ENCODE measurements at places on chromosomes 2 and 18. TPM values are rescaled to one million over a fixed set of nuclear protein-coding genes. Genes with fewer than 3 reads are reported as not detected.
A peak's percentile ranks its signal among the peaks of the same experiment; 100 is the strongest.

- no peak for DNase-seq
These were observed 2.4 kb downstream of the TSGA10 start for GRCh38 chr2:99152199-99152895.

- DNase-seq, result peak; percentile 69
These were observed 456.5 kb upstream of the CWC22 start for GRCh38 chr2:180463608-180464007.

DNA sequence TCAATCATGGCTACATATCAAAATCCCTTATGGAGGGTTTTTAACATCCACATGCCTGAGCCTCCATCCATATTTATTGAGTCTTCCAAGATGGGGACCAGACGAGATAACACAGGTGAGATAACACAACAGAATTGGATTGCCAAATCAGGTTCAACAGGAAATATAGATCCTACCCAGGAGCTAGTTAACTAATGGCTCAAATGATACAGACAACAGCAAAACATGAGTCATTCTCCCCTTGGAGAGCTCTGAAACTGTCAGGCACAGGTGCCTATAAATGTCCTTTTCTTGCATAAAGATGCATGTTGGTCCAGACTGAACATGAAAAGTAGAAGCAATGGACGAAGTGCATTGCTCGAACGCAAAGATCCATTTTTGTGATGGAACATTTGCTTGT is 202.2 kb downstream of the CDH20 start:
- DNase-seq, result no peak

ST8SIA5 gene
- 3.6 TPM for total RNA-seq

MC5R gene
- total RNA-seq, result 1.7 TPM

DNA sequence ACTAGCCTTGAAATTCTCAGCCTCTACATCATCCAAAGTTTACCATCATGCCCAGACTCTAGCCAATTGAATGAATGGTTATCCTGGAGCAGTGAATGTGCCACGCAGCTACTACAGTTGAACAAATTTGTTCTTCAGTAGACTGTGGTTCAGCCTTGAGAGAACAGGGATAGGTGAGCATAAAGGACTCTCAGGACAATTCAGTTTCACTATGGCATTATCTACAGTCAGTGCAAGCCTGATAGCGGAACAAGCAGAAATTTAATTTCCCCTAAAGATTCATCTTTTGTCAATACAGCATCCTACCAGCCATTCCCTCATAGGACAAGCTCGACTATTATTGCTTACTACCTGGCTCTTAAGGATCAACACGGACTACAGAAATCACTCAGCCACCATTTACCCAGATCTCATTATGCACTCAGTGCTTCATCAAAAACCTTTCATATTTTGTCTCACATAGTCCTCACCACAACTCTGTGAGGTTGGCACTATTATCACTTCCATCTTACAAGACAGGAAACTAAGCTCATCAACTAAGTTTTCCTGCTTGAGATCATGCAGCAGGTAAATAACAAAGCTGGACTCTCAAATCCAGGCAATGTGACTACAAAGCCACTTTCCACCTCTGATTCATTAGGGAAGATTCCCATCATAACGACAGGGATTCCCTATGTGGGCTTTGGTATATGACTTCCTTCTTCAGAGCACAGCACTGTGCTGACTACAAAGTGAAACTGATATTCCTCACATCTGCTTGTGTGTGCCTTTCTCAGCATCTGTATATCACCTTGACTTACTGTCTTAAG is 181.5 kb upstream of the ACVR2A start:
- DNase-seq, result no peak

GRCh38 chr2:78417355-78417754 is 608.1 kb upstream of the REG3G start:
- peak; percentile 90 for DNase-seq

HADHB gene
- 77.0 TPM for total RNA-seq

DNA sequence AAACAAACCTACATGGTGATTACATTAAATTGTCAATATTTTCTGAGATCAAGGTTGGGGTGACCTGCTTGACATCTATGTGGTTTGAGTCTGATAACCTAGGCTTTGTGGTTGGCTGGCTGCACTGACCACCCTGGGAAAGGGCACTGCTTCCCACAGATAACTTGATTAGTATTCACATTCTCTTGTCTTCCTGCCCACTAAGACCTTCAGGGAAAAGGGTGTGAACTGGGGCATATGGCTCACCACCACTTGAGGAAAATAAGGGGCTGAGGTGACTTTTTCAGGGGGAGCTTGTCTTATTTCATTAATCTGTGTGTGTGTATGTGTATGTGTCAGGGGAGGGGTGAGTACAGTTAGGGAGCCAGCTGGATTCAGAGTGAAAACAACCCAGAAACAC is 1.5 kb downstream of the SMYD1 start:
- DNase-seq, result no peak

- DNase-seq, result no peak
These were observed 6.5 kb upstream of the KLHL29 start for GRCh38 chr2:23378496-23378895.

DNA sequence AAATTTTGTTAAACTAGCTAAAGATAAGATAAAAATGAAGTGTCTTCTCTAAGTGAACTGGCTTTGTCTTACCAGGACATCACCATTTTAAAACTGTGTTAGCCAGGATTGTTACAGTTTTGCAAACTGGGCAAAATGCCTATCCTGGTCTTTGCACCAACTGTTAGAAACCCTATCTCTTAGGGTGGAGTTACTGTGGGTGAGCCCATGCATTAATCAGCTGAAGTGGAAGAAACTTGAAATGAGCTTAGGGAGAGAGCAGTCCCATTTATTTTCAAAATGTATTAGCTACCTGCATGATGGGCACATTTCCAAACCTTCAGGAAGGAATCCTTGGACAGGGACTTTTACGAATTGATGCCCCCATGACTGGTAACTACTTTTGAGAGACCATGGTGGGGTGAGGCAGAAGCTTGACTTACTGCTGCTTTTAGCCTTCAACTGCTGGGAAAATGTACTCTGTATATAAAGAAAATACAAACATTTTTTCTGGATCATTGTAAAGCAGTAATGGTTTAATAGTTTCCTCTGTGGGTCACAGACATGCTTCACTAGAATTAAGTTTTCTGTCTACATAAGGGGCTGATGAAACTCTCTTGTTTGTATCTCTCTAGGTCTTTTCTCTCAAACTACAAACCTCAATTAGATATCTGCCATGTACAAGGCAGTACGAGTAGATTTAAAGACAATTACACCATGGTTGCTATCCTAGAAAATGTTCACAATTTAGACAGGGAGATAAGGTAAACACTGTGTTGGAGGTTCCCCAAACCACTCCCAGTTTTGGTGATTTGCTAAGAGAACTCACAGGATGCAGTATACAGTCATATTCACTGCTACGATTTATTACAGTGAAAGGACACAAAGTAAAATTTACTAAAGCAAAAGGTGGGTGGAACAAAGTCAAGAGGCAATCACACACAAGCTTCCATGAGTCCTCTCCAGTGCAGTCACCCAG is 321.4 kb upstream of the MMADHC start:
- peak; percentile 68 for DNase-seq

Data from umbilical cord (tissue), 2 donors.